ENCODE measurements at places on chromosomes 3 and 15. TPM values are rescaled to one million over a fixed set of nuclear protein-coding genes. Genes with fewer than 3 reads are reported as not detected.

Gene IL5RA
- 0.47 TPM for total RNA-seq

Gene ENTPD3
- 0.84 TPM for total RNA-seq

Gene DLEC1
- total RNA-seq, result 1.4 TPM

Gene ITPR1
- total RNA-seq, result 42.6 TPM

- no peak for DNase-seq
Observed at GRCh38 chr3:104316118-104316517, 1050.6 kb upstream of the ALCAM start.

DNA sequence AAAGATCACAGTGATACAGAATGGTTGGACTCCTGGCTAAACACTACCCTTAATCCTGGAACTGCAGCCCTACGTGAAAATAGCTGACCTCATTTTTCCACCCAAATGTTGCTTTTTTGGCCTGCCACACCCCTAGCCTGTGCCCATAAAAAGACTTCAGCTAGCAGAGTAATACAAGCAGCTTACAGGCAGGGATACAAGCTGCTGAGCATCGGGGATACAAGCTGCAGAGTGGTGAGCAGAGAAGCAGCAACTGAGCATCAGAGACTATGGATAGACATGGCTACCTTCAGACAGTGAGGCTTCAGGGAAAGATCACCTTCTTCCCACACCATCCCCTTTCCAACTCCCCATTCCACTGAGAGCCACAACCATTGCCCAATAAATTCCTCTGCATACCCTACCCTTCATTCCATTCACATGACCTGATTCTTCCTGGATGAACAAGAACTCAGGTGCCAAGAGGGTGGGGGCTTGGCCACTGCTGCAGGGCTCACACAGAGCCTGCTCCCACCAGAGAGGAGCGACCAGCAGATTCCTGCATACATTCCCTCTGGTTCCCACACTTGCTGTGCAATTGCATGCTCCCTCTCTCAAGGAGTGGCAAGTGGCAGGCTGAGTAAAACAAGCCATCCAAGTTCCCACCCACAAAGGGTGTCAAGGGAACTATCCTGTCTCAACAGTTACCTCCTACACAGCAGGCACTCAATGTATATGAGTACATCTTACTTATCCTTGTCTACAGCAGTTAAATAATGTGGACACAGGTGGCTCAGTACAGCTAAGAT lies 217.5 kb downstream of the ALCAM start:
- no peak for DNase-seq

DNA sequence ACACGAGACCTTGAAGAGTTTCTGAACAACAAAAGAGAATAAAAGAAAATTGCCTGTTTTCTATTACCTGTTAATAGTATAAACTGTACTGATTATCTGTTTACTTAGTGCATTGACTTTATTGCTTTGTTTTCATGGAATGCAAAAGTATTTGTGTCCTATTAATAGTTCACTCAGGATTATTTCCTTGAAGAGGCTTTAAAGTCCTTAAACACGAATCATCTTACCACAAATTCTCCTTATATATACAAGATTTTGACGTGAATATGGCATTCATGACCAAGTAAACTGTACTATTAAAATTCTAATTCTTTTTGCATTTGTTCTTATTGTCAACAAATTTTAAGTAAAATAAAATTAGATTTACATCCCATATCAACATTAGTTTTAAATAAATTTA lies 513.0 kb downstream of the NTRK3 start:
- DNase-seq, result no peak

GRCh38 chr3:11367143-11367693 lies 95.0 kb downstream of the ATG7 start:
- DNase-seq, result no peak

GRCh38 chr15:89640245-89640644 lies 15.0 kb downstream of the KIF7 start:
- no peak for DNase-seq

DNA sequence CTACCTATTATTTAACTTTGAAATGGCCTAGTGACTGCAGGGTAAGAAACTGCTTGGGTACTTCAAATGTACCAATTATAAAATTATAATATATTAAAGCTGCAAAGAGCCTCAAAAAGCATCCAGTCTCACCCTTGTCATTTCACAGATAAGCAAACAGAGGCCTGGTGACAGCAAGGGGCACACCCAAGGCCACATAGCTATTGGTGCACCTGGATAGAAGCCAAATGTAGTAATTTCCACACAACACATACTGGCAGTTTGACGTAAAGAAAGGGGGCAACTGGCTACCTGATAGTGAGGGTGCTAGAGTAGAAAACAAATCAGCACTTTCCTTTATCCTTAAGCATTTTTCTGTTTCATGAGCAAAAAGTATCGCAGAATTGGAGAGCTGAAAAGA lies 51.1 kb downstream of the IFT57 start:
- no peak for DNase-seq

GRCh38 chr3:194404365-194405140 lies 5.5 kb upstream of the GP5 start:
- DNase-seq, result no peak

DNA sequence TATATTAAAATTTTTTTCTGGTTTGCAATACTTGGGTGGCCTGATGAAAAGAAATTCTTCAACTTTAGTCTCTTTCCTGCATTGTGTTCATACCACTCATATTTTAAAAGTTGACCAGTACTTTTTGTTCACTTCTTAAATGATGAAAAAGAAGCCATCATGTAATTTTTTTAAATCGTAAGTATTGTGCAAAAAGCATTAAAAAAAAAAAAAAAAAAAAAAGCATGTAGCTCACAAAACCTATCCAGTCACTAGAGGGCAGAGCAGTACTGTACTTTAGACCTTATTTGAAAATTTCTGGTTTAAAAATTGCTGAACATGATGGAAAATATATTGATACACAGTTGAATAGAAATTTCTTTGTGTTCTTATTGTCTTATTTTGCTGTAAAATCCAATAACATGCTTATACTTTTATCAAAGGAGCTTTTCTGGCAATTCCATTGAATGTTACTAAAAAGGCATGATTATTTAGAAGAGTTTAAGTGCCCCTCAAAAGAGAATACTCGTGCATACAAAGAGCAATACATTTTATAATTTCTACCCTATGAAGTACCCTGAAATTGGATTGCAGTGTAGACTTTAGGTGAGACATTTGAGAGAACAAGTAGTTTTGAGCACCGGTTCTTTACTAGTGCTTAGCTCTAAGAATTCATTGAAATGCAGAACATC lies 137.7 kb downstream of the BBX start:
- DNase-seq, result no peak

GRCh38 chr3:56115698-56116097 lies 352.6 kb downstream of the ERC2 start:
- DNase-seq, result no peak

GRCh38 chr3:16338999-16339398 lies 74.0 kb downstream of the OXNAD1 start:
- DNase-seq, result no peak

DNA sequence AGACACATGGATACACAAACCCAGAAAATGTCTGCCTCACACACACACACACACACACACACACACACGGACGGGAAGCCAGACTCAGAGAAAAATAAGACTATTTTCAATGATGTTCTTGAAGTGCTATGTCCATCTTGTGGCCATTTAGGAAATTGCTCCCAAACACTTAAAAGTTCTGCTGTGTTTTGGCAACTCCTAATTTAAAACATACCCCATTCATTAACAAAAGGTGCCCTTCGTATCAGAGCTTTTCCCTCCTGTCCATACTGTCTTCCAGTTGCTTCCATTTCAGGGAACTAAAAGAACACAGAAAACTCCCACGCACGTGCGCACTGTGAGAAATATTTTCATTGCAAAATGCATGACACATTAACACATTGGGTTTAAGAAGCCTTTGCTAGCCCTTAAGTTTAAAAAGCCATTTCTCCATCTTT lies 44.6 kb downstream of the SLC12A1 start:
- no peak for DNase-seq

GRCh38 chr3:50299929-50300680 lies 900 bp upstream of the HYAL3 start:
- DNase-seq, result no peak

DNA sequence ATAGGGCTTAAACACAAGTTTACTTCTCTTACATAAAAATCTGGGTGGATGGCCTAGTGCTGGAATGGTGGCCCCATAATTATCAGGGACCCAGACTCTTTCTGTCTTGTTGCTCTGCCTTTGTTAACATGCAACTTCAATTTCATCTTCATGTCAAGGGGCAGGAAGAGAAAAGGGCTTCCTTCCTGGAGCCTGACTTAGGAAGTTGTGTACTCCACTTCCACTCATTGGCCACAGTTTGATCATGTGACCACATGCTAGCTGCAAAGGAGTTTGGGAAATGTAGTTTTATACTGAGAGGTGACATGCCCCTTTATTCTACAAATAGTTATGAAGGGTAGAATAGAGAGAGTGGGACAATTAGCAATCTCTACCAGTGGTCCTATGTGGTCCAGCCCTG lies 39.3 kb downstream of the RHCG start:
- DNase-seq, result no peak
